Naive thymus-derived CD8-positive, alpha-beta T cell (primary cell): ENCODE measurements at places on chromosomes 3 and 15.

DNA sequence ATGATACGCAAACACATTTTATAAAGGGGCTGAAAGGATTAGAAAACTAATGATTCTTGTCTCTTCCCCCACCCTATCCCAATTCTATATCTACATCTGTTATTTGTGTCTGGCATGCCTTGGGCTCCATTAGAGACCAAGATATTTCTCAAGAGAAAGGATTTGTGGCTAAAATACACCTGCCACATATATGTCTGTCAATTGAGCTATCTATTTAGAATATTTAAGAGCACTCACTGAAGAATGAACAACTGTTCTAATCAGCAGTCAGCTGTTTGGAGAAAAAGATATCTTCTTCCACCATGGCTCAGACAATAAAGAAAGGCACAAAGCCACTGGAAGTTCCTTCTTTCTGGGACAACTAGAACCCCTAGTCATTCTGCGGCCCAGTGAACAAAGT is 61.7 kb upstream of the LRRN1 start:
- DNase-seq = no peak

DNA sequence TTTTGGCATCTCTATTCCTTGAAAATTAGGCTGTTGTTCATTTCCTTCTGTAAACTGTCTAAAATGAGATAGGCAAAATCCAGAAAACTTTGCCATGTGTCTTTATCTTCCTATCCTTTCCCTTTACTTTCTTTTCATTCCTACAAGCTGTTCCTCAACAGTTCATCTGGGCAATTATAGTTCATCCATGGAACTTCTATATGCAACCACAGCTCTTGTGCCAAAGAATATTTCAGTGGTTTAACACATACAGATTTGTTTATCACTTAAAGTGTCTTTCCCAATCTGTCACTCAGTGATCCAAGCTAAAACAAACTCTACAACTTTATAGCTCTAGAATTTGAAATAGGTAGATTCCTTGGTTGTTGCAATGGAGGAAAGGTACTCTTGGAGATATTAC is 230.3 kb upstream of the EPHA6 start:
- DNase-seq = no peak

- no peak for DNase-seq
Measured at GRCh38 chr3:111967068-111967467, 11.8 kb upstream of the ABHD10 start.

- no peak for DNase-seq
Measured at GRCh38 chr3:138593488-138594149, 441 bp downstream of the CEP70 start.

- DNase-seq = no peak
Measured at GRCh38 chr15:31206386-31207181, 105.1 kb upstream of the TRPM1 start.

- no peak for DNase-seq
Measured at GRCh38 chr3:193236599-193236998, 4.4 kb upstream of the PLAAT1 start.

DNA sequence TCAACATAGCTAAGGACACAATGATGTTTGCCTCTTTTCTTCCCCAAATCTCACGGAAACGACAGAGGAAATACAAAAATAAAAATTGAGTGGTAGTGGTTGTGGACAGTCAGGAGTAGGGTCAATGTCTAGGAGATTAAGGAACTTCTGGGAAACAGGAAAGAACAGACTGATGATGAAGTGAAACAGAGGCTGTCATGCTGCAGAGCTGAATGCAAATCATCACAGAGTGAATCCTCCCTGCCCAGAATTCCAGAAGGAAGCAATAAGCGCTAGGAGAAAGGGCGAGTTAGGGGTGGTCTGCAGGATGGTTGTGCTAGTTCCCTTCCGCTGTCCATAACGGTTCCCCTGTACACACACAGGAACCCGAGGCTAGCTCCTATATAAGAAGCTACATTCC is 64.7 kb upstream of the POMGNT2 start:
- DNase-seq = no peak

DNA sequence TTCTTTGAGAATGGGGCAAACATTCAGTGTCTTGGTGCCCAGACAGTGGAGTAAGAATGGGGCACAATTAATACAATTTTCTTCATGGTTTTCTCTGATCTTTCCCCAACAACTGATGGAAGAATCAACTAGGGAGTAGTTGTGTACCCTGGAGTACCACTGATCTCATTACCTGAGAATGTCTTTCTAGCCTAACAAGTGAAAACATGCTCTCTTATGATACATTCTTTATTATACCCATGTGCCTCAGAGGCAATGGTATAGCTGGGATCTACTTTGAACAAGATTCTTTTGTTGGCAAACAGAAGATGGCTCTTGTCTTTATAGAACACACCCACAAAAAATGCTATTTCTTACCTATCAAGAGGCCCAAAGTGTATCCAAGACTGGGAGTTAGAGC is 250.6 kb upstream of the CMC1 start:
- DNase-seq = no peak

DNA sequence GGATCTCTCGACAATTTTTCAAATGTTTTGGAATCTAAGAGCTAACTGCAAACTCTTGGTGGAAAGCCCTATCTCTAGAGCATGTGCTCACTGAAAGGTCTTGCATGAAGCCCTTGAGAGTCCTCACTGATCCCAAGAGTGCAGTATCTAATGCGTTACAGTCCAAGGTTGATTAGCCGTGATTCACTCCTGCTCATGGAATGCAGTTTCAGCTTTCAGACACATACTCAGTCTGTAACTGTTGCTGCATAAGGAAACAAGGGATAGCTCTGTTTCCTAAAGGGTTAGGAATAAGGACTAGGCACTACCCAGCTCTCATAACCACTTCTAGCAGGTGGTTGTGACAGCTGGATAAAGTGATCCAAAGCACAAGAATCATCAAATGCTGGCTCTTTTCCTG is 687.4 kb upstream of the CFAP20DC start:
- DNase-seq = no peak

DNA sequence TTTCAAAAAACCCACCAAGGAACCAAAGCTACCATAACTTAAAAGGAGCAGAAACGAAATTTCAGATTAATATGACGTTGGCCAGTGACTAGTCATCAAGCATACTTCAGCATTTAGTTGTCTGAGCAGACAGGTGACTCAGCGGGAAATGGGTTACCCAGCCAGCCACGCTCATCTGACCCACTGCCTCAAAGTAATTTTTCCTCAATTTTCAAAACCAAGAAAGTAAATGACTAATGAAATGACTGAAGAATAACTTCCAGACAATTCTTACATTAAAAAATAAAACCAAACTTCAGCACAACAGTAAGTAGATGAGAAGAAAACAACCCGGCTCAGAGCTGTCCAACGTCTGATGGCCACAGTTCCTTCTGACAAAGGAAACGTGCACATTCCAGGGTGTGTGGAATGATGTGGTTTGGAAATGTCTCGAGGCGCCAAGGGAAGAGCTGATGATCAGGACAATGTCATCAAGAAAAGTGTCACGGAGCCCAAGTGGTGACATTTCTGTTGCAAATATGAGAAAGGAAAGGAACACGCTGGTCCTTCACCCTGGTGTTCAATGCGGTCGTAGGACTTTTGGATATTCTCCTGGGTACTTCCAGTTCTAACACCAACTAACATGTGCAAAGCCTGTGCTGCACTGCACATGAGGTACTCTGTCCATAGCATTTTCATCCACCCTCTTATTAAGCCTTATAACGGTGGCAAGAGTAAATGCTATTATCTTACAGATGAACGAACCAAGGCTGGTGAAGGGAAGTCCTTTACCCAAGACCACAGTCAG is 79.1 kb downstream of the FOXP1 start:
- DNase-seq = no peak

DNA sequence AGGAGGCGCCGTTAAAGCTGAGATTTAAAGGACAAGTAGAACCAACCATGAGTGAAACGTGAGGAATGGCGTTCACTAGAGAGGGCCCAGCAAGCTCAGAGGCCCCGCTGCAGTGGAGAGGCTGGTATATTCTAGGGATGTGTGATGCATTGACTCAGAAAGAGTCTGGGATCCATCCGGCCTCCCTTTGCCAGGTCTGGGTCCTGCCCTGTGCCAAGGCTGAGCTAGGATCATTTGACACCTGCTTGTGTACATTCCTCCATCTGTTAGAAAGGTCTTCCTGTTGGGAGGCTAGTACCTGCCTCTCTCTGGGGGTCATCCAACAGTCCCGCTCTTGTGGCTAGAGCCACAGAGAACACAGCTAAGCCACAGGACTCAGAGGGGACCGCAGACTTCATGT is 28.4 kb downstream of the CA12 start:
- no peak for DNase-seq

DNA sequence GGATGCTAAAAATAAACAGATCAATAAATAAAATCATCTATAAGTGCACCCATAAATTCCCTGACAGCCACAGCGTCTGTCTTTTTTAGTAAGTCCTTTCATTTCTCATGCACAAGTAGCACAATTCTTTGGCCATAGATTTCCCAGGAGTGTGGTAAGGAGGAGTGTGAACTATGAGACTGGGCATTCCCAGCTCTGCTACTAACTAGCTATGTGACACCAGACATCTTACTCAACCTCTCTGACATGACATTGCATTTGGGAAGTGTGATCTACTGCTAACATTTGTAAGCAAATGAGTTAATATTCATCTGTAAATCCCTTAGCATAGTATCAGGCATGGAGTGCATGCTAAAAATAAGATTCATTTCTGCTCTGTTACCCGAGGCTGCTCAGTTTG is 301.7 kb downstream of the NTRK3 start:
- no peak for DNase-seq

DNA sequence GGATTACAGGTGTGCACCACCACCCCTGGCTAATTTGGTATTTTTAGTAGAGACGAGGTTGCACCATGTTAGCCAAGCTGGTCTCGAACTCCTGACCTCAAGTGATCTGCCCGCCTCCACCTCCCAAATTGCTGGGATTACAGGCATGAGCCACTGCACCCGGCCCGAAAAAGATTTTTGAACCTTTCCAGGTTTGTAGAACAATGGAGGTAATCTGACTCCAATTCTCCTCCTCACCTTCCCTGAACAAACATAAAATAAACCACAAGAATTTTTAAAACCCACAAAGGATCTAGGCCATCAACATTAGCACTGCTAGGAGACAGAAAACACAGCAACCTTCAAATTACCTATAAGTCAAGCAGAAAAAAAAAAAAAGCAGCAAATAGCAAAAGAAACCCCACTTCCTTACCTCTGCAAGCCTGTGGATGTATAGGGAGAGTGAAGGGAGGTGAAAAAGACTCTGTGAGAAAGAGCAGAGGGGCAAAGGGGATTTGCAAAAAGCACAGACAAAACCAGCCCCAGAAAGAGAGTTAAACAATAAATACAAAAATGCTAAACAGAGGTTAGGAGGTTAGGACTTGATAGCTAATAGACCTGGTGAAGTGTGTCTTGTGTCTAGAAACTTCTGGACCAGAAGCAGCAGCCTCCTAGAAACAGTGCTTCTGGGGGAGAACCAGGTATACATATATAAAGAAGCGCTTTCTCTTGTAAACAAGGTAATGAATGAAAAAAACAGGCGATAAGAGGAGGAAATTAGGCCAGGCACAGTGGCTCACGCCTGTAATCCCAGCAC is 32.1 kb downstream of the TFDP2 start:
- no peak for DNase-seq

DNA sequence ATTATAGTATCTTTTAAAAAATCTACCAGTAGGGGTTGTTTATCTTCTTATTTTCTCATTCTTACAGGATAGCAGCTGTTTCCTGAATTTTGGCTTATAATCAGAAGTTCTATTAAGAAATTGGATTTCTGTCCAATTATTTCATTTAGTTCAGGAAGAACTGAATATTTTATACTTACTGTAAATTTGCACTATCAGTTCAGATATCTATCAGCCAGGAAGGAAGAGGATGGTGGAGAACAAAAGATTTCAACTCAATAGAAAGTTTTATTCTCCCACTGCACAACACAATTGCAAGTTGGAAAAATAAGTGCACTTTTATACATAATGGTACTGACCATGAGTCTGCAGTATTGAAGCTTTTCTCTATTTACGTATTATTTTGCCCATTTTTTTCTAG is 400.9 kb downstream of the PLOD2 start:
- DNase-seq = no peak

- DNase-seq = no peak
Measured at GRCh38 chr3:46725621-46726314, 8.1 kb upstream of the PRSS50 start.

DNA sequence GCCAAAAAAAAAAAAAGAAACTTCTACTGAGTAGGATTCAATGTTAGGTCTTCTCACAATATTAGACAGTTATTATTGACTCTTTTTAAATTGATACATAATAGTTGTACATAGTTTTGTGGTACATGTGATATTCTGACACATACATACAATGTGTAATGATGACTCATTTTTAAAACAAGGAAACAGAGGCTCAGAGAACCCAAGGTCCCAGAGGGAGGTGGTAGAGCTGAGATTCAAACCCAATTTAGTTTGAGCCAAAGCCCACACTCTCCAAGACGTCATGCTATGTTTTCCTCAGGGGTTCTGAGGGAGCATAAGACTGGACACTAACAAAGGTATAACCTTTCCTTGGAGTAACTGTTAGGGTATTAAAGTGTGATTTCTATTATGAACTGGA is 40.6 kb downstream of the MYO5C start:
- DNase-seq = no peak

DNA sequence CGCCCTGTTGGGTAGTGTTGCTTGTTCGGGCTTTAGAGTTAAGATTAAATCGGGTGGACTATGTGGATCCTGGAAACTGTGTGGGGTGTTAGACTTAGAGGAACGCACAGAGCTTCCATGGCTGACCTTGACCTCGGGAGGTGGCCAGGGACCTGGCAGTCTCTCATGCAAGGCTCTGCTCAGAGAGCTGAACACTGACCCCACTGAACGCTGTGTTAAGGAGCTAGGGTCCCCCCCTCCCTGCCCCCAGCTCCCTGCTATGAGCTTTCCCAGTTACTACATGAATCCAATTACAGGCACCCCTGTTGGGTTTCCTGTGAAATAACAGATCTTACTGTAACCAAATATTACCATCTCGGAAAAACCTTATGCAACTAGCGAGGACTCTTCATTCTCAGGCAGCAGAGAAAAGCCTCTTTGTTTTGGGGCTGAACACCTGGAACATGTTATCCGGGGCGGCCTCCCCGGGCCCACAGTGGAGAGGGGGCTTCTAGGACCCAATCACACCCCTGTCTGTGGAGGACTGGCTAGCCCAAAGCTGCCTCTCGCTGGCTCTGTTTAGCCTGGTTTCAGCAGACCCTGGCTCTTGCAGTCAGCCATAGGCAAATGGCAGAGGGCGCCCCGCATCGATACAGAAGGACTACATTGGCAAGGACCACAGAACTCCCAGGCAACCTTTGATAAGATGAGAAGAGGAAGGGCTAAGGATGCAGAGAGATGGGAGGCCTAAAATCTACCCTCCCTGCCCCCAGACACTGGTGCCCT is 25.8 kb upstream of the ALDH1A3 start:
- no peak for DNase-seq

GRCh38 chr15:79088426-79089205 is 2.0 kb downstream of the RASGRF1 start:
- no peak for DNase-seq

- no peak for DNase-seq
Measured at GRCh38 chr3:72234391-72234790, 449.4 kb upstream of the PROK2 start.

DNA sequence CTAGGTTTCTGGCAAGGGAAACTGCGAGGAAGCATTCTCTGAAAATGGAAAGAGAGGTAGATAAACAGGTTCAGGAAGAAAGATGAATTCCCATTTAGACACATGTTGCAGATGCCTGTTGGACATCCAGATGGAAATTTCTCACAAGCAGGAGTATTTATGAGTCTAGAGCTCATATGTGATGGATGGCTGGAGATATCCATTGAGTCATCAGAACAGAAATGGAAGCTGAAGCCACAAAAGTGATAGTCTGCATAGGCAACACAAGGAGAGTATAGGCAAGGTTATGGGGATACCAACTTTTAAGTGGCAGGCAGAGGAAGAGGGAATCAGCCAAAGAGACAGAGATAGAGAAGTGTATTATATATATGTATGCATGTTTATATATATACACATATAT is 6.3 kb upstream of the RAMAC start:
- no peak for DNase-seq
